ENCODE measurements at places on chromosomes 5 and 9. TPM values are rescaled to one million over a fixed set of nuclear protein-coding genes. Genes with fewer than 3 reads are reported as not detected.

CCDC107 gene
- 21.0 TPM for polyA plus RNA-seq

PPP3R2 gene
- not detected for polyA plus RNA-seq

PCSK5 gene
- 11.3 TPM for polyA plus RNA-seq

SPATA31D4 gene
- not detected for polyA plus RNA-seq

MYOZ3 gene
- 12.5 TPM for polyA plus RNA-seq

PGM5 gene
- 61.6 TPM for polyA plus RNA-seq

LCN10 gene
- 5.6 TPM for polyA plus RNA-seq

SHB gene
- 9.1 TPM for polyA plus RNA-seq

ZNF169 gene
- 4.3 TPM for polyA plus RNA-seq

PCDHB3 gene
- 2.6 TPM for polyA plus RNA-seq

TRAF1 gene
- 4.7 TPM for polyA plus RNA-seq

TLX3 gene
- polyA plus RNA-seq: not detected

RAPGEF6 gene
- polyA plus RNA-seq: 10.0 TPM

GFPT2 gene
- 10.8 TPM for polyA plus RNA-seq

CAMK4 gene
- 6.1 TPM for polyA plus RNA-seq

MLANA gene
- polyA plus RNA-seq: 1.4 TPM

KIF12 gene
- 0.52 TPM for polyA plus RNA-seq

FREM1 gene
- polyA plus RNA-seq: 20.2 TPM

WNT8A gene
- polyA plus RNA-seq: not detected

ADAMTS13 gene
- polyA plus RNA-seq: 10.4 TPM

Data from hindlimb muscle (tissue), 1 donor.